OCI-M1 (cell line): ENCODE measurements at places on chromosomes 12 and 14.

DNA sequence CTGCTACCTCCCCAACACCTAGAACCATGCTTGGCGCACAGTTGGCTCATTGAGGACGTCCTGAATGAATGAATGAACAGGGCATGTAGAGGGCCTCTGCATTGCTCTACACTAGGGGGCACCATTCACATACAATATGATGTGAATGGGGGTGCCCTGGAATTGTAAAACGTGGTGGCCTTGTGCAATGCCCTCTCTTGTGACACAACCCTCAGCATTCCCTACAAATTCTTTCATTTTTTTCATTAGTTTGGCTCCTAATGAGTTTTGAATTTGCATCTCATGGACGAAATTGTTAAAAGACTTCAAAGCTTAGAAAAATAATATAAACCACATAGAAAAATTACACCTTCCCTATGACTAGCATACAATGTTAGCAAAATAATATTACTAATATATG is 2.3 kb upstream of the DIO2 start:
- peak; percentile 47 for DNase-seq

GRCh38 chr14:23881282-23881681 is 72.3 kb upstream of the DHRS4 start:
- DNase-seq: no peak

DNA sequence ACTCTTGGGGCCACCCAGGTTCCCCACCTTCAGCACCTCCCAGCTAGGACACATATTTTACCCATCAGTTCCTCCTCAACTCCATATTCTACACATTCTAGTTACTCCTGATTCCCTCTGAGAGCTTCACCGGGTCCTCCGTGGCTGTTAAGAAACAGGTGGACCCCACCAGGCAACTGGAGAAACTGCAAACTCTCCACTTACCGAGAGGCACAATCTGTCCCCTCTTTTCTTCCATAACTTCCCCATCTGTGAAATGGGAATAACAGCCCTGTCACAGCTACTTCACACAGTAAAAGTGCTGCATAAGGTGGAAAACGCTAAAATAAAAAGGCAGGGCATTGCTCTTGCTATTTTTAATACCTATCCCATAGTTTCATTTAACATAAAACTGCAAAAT is 1.5 kb downstream of the SLC7A8 start:
- DNase-seq: no peak

- peak; percentile 62 for DNase-seq
Measured at GRCh38 chr12:116708826-116709756, 28.8 kb downstream of the SPRING1 start.

DNA sequence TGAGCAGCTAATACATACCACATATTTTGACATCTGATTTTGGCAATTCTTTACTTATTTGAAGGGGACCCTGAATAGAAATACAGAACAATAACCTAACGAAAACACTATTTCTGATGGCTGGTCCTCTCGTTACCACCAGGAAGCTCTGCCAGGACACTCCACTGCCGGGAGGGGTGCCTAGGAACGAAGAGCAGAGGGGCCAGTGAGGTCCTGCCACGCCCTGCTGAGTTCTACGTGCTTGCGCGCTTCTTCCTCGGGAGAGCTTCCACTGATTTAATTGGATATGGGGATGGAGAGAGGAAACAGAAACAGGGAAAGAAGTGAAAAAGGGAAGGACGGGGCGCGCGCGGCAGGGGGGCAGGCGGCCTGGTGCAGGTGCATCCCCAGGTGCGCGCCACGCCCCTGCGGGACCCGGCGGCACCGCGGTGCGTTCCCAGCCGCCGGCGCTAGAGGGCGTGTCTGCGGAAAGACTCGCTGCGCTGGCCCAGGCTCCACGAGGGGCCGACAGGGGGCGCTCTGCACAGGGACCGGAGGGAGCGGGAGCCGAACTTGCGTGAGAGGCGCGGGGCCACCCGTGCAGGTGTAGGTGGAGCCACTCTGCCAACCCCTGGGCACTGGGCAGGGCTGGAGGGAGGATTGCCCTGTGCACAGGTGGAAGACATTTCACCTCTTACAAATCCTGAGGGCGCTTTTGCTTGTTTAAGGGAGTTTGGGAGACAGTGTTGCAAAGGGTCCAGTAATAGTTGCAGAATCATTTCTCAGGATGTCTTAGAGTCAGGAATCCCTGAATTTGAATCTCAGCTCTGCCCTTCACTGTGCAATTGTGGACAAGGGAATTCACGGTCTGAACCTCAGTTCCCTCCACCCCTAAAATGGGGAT is 986.3 kb upstream of the TMEM132C start:
- DNase-seq: peak; percentile 52

GRCh38 chr12:93569301-93569655 is 3.2 kb upstream of the SOCS2 start:
- DNase-seq: no peak

- no peak for DNase-seq
Measured at GRCh38 chr14:55097881-55098560, 31.0 kb upstream of the LGALS3 start.

DNA sequence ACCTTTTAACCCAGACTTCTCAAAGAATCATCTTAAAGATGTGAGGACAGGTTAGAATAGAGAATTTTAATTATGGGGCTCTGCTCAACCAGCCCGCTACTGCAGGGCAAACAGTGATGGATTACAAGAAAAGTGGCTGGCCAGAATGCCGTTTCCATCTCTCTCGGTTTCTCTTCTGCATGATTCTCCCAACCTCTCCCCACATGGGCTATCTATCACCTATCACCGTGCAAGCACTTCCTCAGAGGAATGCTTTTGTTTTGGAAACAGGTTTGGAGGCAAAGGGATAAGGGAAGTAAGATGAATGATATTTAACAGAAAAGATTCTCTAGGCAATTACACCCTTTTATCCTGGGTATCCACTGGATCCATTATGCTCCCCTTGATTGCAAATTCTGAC is 37.4 kb upstream of the PHC1 start:
- no peak for DNase-seq

- DNase-seq: no peak
Measured at GRCh38 chr12:74790931-74791330, 253.3 kb downstream of the ATXN7L3B start.

GRCh38 chr12:117002051-117002817 is 91.5 kb downstream of the FBXW8 start:
- DNase-seq: no peak

GRCh38 chr14:75548544-75548943 is 26.3 kb downstream of the BATF start:
- no peak for DNase-seq

DNA sequence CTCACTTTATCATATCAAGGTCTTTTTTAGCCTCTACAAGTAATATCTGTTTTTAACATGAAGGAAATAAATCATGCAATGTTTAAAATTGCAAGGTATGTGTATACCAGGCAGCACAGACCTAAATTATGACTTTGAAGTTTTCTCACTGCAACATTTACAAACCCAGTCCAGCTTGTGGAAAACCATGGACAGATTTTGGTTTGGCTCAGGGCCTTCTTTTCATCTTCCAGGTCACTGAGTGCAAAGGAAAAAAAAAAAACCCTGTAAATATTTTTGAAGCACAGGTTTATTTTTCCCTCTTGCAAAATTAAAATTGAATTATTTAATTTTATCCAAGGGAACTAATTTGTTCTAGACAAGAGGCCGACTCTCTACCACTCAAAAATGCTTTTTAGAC is 13.8 kb downstream of the MGP start:
- no peak for DNase-seq

- DNase-seq: no peak
Measured at GRCh38 chr12:9634969-9635754, 27.4 kb upstream of the KLRB1 start.

DNA sequence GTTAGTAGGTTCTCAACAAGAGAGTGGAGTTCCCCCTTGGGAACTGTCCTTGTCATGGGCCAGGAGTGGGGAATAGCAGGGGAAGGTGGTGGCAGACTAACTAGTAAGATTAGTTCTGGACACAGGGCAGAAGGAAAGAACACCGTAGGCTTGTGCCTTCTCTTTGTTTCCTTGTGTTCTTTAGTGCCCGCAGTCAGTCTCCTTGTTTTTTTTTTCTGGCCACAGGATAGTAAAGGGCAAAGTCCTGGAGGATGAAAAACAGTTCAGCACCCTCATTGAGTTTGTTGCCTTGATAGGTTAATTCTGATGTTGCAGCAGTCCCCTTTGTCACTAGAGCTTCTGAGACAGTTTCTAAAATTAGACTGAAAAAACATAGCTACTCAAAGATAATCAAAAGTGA is 8.4 kb downstream of the PEX5 start:
- DNase-seq: no peak

- DNase-seq: no peak
Measured at GRCh38 chr14:39957987-39958386, 525.8 kb upstream of the FBXO33 start.

- no peak for DNase-seq
Measured at GRCh38 chr14:34247605-34248004, 214.4 kb downstream of the SPTSSA start.

DNA sequence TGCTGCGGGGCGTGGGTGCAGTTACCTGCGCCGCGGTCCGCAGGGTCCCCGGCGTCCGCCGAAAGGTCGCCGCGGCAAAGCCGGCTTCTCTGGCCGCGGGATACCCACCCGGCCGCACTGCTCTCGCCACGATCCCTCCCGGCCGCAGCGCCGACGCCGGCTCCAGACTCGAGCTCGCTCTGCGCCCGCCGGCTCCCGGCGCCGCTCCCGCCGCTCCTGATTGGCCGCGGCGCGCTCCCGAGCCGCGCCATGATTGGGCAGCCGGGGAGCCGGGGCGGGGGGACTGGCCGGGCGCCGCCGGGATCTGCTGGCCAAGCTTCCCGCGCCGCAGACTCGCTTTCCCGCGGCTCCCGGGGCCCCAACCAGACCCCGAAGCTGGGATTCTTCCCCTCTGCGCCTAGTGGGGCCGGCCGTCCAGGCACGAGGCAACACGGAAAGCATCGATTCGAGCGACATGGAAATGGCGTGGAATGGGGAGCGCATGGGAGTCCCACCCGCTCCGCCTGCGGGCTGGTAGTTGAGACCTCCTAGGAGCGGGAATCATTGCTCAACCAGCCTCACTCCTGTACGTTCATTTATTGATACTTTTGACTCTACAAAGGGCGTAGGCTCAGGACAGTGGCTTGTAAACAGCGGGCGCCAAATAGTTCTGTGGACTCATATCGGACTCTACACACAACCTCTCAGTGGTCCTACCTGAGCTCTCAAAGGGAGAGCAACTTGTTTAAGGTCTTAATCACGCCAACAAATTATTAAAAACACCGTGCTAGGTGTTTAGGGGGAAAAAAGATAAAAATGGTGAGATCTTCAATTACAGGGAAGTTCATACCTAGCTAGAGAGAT is 36.4 kb upstream of the STON2 start:
- DNase-seq: peak; percentile 88

- no peak for DNase-seq
Measured at GRCh38 chr12:40261937-40262336, 37.1 kb downstream of the LRRK2 start.

GRCh38 chr12:106715582-106715981 is 58.9 kb upstream of the RIC8B start:
- no peak for DNase-seq

GRCh38 chr14:75299576-75299975 is 20.9 kb downstream of the FOS start:
- no peak for DNase-seq

GRCh38 chr14:76976240-76977005 is 52.1 kb downstream of the IRF2BPL start:
- no peak for DNase-seq

DNA sequence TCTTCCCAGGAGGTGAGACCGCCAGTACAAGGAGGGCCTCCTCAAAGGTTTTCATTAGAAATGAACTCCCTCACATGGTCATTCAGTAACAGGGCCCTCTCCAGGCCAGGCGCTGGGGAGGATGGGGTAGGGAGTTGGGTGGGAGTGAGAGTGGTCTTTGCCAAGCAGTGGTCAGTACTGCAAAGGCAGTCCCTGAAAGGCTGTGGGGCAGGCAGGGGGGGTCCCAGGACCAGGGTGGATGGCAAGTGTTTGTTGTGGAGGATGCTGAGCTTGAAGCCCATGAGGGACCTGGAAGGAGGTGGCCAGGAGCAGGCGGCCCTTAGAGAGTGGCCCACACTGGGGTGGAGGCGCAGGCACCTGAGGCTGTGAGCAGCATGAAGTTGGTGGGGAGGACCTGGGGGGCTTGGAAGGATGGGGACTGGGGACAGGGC is 26.1 kb downstream of the CEP170B start:
- no peak for DNase-seq

GRCh38 chr12:15146585-15146984 is 74.6 kb downstream of the RERG start:
- DNase-seq: no peak

- DNase-seq: no peak
Measured at GRCh38 chr14:52014601-52015267, 25.4 kb downstream of the RTRAF start.

GRCh38 chr14:77006132-77006531 is 22.4 kb downstream of the IRF2BPL start:
- no peak for DNase-seq

- DNase-seq: no peak
Measured at GRCh38 chr12:46560874-46561273, 188.3 kb upstream of the SLC38A2 start.

- no peak for DNase-seq
Measured at GRCh38 chr14:88849716-88850115, 25.3 kb downstream of the TTC8 start.

DNA sequence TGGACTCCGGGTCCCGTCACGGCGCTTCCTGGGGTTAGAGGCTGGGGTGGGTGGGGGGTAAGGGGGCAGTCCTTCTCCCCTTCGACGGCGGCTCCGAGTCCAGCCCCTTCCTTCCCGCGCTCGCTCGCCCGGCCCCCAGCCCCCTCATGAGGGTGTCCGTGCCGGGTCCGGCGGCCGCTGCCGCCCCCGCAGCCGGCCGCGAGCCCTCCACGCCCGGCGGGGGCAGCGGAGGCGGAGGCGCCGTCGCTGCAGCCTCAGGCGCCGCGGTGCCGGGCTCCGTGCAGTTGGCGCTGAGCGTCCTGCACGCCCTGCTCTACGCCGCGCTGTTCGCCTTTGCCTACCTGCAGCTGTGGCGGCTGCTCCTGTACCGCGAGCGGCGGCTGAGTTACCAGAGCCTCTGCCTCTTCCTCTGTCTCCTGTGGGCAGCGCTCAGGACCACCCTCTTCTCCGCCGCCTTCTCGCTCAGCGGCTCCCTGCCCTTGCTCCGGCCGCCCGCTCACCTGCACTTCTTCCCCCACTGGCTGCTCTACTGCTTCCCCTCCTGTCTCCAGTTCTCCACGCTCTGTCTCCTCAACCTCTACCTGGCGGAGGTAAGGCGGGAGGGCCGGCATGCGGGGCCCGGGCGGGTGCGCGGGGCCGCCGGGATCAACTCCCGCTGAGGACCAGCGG is 500 bp downstream of the GPR137C start:
- DNase-seq: peak; percentile 6
